ENCODE measurements at places on chromosomes 5 and 9.

- H3K4me1 ChIP-seq: peaks cover 6% of the 10 kb centered on the region
- no peak overlapping the region for H3K4me3 ChIP-seq
- H3K27ac ChIP-seq: no peak overlapping the region
- no peaks in the 10 kb centered on the region for H3K27me3 ChIP-seq
- DNase-seq: no peak
Observed at GRCh38 chr9:133564451-133565116, 30.1 kb downstream of the ADAMTSL2 start.

DNA sequence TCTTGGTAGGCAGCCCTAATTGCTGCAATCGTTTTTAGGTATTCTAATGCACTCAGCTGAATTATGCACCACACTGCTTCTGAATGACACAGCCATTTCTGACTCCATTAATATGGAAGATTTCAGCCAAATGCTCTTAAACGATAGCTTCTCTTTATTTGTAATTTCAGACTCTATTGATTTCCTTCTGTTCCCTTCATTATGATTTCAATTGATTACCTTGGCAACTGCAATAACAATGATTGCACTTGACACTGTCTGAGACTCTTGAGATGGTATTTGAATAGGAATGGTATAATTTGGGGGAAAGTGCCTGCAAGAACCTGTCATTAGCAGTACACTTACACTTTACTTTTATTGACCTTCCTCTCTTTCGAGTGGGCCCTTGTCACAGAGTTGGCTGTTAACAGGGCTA is 296.1 kb upstream of the DMAC1 start:
- H3K36me3 ChIP-seq: no peaks in the 10 kb centered on the region
- H3K27me3 ChIP-seq: no peaks in the 10 kb centered on the region
- peaks cover 8% of the 10 kb centered on the region for H3K4me1 ChIP-seq
- no peak overlapping the region for H3K4me3 ChIP-seq

- H3K27ac ChIP-seq: no peak overlapping the region
- no peaks in the 10 kb centered on the region for H3K27me3 ChIP-seq
- H3K4me1 ChIP-seq: no peaks in the 10 kb centered on the region
- no peak for DNase-seq
Observed at GRCh38 chr9:928363-929042, 48.0 kb upstream of the DMRT3 start.

- no peak overlapping the region for H3K4me3 ChIP-seq
- H3K4me1 ChIP-seq: no peaks in the 10 kb centered on the region
- H3K27me3 ChIP-seq: no peaks in the 10 kb centered on the region
- no peak for DNase-seq
Observed at GRCh38 chr9:6351737-6352136, 23.6 kb downstream of the TPD52L3 start.

- no peaks in the 10 kb centered on the region for H3K36me3 ChIP-seq
- no peak overlapping the region for H3K4me3 ChIP-seq
- DNase-seq: no peak
- H3K27me3 ChIP-seq: no peaks in the 10 kb centered on the region
Observed at GRCh38 chr5:159051421-159052282, 48.1 kb downstream of the EBF1 start.

- no peak for DNase-seq
- no peaks in the 10 kb centered on the region for H3K36me3 ChIP-seq
Observed at GRCh38 chr9:108182950-108183381, 672.8 kb downstream of the ACTL7B start.

DNA sequence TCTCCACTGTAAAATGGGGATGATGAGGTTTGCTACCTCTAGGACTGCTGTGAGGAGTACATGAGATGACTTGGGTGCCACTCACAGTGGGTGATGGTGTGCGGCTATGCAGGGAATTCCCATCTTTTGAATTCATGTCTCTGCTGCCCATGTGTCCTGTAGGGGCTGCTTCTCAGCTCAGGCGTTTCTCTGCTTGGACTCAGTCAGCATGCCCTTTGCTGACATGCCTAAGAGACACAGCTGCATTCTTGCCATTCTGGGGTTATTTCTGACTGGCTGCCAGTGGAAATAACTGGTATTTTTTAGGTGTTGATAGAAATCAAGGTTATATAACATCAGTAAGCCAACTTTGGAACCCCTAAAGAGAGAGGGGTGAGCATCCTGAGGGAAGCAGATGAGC is 24.3 kb upstream of the XPA start:
- no peaks in the 10 kb centered on the region for H3K4me1 ChIP-seq
- H3K27ac ChIP-seq: no peak overlapping the region
- H3K36me3 ChIP-seq: no peaks in the 10 kb centered on the region
- no peaks in the 10 kb centered on the region for H3K27me3 ChIP-seq
- no peak overlapping the region for H3K4me3 ChIP-seq

- peaks cover 6% of the 10 kb centered on the region for H3K36me3 ChIP-seq
- peak within 1 kb of the TSS; percentile 88 for H3K27ac ChIP-seq
- DNase-seq: peak; percentile 90
- peaks cover 4% of the 10 kb centered on the region for H3K4me1 ChIP-seq
Observed at GRCh38 chr5:126594748-126595485, at the start of gene ALDH7A1. Gene ALDH7A1, minus strand, starts transcription at chr5:126595219. Its CDS starts 21 bp downstream, at chr5:126595198.

GRCh38 chr5:126364206-126364902 is 58.9 kb upstream of the GRAMD2B start:
- H3K27me3 ChIP-seq: no peaks in the 10 kb centered on the region
- peaks cover 7% of the 10 kb centered on the region for H3K4me1 ChIP-seq
- H3K4me3 ChIP-seq: no peak overlapping the region
- no peaks in the 10 kb centered on the region for H3K36me3 ChIP-seq

DNA sequence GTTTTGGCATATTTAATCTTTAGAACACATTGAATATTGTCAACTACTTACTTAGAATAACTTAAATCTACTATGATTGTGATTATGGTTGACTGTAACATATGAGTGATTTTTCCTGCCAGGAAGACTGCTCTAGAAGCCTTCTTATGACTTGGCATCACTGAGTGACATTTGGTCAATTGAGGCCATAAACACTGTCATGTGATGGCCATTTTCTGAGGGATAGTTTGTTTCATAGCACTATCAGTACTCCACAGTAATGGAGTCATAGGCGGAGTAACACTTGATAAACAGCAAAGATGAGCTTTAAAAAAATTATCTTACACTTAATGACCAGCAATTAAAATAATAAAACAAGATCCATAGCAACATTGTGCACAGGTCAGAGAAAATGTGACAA is 31.0 kb downstream of the C9orf40 start:
- no peak overlapping the region for H3K27ac ChIP-seq
- no peak overlapping the region for H3K4me3 ChIP-seq
- no peaks in the 10 kb centered on the region for H3K36me3 ChIP-seq
- H3K27me3 ChIP-seq: no peaks in the 10 kb centered on the region
- DNase-seq: no peak
- H3K4me1 ChIP-seq: no peaks in the 10 kb centered on the region

All from neuronal stem cell (in vitro differentiated cells).